ENCODE measurements at places on chromosomes 5 and 9. TPM values are rescaled to one million over a fixed set of nuclear protein-coding genes. Genes with fewer than 3 reads are reported as not detected.

GRCh38 chr9:77708064-77708815, 60.1 kb upstream of the GNA14 start:
- no peak for DNase-seq

DNA sequence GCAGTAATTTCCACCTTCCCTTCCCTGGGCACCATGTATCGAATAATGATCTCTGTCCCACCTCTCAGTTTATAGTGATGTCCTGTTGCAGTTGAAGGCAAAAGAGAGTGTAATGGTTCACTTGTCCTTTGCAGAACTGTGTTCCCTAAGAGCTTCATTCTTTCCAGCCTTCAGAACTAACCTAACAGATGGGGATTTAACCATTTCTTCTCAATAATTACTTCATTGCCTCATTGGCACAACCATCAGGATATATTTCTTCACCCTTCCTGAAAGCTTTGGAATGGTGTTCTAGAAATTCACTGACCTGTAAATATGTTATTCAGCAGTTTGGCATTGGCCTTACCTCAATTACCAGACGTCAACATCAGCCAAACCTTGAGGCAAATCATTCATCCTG, 83.9 kb upstream of the PRRC1 start:
- DNase-seq: no peak

GRCh38 chr5:143733665-143734455, 78.1 kb upstream of the HMHB1 start:
- DNase-seq: no peak

DNA sequence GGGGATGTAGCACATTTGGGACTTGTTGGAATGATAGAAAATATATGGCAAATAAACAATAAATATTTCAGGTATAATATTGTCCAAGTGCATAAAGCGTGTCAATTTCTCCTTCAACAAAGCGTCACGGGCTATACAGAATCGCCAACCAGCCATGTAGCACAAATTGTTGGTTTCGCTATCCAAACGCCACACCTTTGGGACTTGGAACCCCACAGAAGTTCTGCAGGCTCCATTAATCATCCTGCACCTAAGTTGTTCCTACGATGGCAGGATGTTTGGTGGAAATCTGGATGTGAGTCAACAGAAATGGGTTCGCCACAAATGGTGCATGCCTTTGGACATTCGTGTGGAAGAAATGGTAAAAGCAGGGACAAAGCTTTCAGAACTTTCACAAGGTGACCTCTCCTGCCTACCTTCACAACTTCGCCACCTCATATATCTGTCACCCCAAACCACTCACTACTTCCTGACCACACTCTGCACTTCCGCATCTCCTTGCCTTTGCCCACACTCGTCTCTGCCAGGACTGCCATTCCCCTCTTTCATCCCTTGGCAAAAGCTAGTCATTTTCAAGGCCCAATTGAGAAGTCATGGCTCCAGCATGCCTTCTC, 95.7 kb downstream of the LHFPL2 start:
- DNase-seq: no peak

The CBY3 gene
- 0.44 TPM for total RNA-seq

Measured in activated T-cell treated with anti-CD3 and anti-CD28 coated beads, Interleukin-2, amount 50 U/mL, for 72 hours (primary cell).